Natural killer cell (primary cell): ENCODE measurements at places on chromosomes 2 and 18. TPM values are rescaled to one million over a fixed set of nuclear protein-coding genes. Genes with fewer than 3 reads are reported as not detected.
A peak's percentile ranks its signal among the peaks of the same experiment; 100 is the strongest.

- DNase-seq: no peak
Observed at GRCh38 chr2:228466851-228467250, 285.4 kb upstream of the SPHKAP start.

DNA sequence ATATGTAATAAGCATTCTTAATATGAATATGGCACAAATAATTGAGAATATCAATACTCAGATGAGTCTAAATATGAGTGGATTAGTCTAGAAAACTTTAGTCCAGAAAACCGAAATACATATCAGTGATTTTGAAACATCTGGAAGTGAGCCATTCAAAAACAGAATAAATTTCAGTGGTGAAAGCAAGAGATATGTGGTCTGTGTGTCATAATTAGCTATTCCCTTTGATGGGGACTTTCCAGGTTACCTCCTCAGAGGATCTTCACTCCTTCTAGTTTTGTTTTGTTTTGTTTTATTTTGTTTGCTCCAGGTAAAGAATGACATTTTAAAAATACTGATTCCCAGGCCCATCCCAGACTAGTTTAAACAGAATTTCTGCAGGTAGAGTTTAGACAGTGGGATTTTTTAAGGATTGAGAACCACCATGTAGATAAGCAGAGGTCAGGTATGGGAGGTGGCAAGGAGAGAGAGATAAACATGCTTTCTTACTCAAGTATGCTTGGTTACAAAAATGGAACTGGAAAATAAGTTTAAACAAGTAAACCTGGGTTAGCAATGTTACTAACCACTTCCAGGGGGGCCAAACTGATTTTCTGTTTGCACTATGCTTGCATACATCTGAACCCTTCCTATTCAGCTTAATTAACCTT lies 70.7 kb downstream of the NABP1 start:
- no peak for DNase-seq

The AKAIN1 gene
- total RNA-seq: not detected

The NT5DC4 gene
- 0.45 TPM for total RNA-seq

The SIX2 gene
- total RNA-seq: not detected

GRCh38 chr18:76981396-76981968 lies 151.1 kb downstream of the MBP start:
- DNase-seq: no peak

DNA sequence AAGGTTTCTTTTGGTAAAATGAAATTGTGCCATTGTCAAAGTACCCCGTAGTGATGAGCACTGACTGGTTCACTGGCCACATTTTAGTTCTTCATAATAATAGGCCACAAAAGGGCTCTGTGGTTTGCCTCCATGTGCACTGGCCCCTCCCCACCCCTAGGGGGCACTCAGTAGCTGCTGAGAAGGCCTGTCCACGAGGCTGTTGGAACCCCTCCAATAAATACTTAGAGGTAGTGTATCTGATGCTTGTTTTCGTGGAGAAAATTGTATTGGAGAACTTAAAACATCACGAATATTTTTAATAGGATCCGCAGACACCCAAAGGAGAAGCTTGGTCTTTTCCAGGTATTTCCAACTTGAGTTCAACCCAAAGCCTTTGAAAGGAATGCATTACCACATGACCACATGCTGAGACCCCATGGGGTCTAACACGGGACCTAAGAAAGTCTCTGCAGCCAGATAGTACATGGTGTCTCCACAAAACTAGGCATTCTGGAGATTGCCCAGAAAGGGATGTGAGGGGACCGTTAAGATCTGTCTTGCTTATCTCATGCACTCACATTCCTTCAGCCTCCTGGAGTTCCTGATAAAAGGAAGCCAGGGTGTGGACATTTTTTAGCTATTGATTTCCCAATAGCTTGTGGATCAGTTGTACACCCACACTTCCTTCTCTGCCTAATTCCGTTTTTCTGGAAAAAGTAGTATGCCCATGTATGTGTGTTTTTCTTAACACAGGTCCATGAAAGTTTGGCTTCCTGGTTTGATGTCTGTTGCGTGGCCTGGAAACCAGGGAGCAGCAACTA lies 28.5 kb upstream of the NOSTRIN start:
- peak; percentile 34 for DNase-seq

GRCh38 chr2:100707016-100707947 lies 112.7 kb upstream of the NPAS2 start:
- no peak for DNase-seq

The WDR75 gene
- total RNA-seq: 38.5 TPM

DNA sequence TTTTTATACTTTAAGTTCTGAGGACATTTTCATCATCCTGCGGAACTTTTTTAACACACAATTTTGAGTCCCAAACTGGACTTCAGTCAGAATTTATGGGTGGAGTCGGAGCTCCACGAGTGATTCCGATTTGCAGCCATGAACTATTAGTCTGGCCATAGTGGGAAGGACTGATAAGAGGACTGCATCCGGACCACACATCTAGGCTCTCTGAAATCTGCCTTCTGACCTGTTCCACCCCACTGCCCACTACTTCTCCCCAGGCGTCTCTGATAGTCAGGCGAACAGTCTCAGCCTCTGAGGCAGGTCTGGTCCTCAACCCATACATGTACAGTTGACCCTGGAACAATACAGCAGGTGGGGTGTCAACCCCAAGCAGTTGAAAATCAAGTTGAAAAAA lies 5.2 kb downstream of the MRPL35 start:
- DNase-seq: no peak

- DNase-seq: no peak
Observed at GRCh38 chr2:97707362-97708047, 5.9 kb upstream of the ZAP70 start.

- peak; percentile 33 for DNase-seq
Observed at GRCh38 chr2:134228493-134228903, 25.4 kb upstream of the MGAT5 start.

The AP1S3 gene
- 5.0 TPM for total RNA-seq

- DNase-seq: no peak
Observed at GRCh38 chr2:158984604-158985135, 16.2 kb downstream of the TANC1 start.

The TP53I3 gene
- total RNA-seq: 1.6 TPM

The IL36B gene
- total RNA-seq: not detected

GRCh38 chr2:164084066-164084465 lies 348.3 kb upstream of the FIGN start:
- DNase-seq: no peak

DNA sequence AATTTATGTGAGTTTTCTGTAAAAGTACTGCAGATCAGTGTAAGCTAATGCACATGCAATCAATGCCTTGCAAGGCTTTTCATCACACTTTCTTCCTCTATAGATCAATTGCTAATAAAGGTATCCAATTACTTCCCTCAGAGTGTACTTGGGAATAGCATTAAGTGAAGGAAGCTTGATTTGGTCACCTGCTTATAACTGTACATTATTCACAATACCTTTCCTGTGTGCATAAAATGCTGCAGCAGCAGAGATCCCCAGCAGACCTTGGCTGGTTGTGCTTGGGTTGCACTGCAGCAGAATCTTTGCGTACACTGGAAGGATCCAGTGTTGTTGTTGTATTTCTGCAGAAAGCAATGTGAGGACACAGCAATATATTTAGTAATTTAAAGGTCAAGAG lies 18.5 kb upstream of the SCN9A start:
- DNase-seq: no peak

The RAPGEF4 gene
- not detected for total RNA-seq

- no peak for DNase-seq
Observed at GRCh38 chr18:40821596-40822243, 1133.3 kb upstream of the PIK3C3 start.

- DNase-seq: no peak
Observed at GRCh38 chr2:5690718-5691220, 1.4 kb upstream of the SOX11 start.

DNA sequence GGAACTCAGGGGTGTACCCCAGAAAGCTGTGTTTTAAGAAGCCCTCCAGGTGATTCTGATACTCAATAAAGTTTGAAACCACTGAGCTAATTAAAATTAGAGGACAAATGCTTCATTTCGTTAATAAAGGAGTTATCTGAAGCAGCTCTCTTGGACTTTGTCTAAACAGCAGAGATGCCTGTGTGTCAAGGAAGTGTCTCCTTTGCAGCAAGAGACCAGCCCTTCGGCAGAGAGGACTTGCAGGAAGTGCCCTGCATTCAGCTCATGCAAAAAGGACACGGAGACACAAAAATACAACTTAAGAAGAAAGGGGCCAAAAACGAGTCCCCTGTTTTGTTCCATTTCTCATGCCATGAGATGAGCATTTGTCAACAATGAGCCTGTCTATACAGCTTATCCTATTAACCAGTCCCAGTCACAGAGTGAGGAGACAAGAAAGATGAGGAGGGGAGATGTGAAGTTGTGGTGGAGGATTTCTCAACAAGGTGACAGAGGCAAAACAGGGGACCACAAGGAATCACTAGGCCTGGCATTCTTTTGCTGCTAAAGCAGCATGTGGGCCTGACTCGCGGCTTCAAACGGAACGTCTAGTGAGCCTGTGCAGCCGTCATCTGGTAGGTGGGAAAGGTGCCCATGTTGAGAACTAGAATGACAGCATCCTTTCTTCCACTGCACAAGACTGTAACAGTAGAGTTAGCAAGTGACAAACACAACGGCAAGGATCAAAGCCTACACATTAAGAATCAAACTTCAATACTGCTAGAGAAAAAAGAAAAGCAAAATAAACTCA lies 152.3 kb downstream of the ANTXR1 start:
- DNase-seq: no peak

DNA sequence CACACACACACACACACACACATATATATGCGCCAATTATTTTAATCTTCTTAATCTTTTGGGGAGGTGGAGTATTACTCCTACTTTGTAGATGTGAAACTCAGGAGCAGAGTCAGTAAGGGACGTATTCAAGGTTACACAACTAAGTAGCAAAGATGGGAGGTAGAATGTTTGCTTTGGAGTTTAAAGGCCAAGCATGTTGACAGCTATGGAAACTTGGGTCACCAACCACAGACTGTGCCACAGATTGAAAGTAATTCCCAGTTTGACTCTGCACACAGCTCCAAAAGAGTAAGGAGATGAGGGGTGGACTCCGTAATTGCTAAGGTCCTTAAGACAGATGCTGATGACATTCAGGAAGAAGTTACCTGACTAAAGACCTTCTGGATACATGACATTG lies 124.8 kb upstream of the ITGB6 start:
- no peak for DNase-seq

DNA sequence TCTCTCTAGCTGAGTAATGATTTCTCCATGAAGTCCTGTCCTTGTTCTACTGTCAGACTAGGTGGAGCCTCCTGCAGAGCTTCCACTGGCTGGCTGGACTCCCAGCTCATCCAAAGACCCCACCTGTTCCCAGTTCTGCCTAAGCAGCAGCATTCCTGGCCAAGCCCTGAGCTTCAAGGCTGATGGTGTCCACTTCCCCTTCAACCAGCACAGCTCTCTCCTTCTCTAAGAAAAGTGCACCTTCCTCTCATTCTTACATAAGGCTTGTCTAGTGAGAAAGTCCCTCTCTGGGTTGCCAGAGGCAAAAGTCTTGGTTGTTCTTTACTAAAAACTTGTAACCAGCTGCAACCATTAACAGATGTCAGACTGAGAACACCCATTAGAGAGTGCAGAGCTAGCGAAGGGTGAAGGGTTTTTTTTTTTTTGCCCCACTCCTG lies 58.9 kb downstream of the CXCR4 start:
- no peak for DNase-seq

The GATA6 gene
- 1.0 TPM for total RNA-seq

GRCh38 chr2:18630101-18630500 lies 40.7 kb upstream of the NT5C1B start:
- DNase-seq: no peak

DNA sequence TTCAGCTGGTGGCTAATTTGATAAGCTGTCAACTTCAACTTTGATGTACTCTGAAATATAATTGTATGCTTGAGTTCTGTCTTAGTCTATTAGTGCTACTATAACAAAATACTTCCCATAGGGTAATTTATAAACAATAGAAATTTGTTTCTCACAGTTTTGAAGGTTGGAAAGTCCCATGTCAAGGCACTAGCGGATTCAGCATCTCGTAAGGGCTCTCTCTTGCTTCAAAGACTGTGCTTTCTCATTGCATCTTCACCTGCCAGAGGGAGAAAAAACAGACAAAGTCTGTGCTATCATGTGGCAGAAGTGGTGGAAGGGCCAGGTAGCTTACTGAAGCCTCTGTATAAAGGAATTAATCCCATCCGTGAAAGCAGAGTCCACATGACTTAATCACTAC lies 409.2 kb downstream of the CDH7 start:
- DNase-seq: no peak

DNA sequence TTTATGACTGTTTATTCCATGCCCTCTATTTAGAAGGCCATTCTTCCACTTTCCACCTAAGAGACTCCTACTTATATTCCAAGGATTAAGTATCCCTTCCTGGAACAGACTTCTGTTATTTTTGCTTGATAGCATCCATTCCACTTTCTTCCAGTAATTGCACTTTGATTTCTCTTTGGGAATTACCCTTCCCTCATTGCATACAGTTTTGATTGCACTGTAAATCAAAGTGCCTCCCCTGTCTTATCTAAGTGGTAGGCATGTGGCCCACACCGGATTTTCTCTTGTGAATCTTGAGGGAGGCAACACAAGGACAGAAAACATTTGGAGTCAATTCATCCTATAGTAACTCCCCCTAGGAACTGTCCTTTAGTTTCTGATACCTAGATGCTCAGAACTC lies 120.4 kb downstream of the PDE11A start:
- no peak for DNase-seq

The PTH2R gene
- total RNA-seq: 0.65 TPM

GRCh38 chr2:180828756-180829155 lies 151.6 kb upstream of the UBE2E3 start:
- no peak for DNase-seq

DNA sequence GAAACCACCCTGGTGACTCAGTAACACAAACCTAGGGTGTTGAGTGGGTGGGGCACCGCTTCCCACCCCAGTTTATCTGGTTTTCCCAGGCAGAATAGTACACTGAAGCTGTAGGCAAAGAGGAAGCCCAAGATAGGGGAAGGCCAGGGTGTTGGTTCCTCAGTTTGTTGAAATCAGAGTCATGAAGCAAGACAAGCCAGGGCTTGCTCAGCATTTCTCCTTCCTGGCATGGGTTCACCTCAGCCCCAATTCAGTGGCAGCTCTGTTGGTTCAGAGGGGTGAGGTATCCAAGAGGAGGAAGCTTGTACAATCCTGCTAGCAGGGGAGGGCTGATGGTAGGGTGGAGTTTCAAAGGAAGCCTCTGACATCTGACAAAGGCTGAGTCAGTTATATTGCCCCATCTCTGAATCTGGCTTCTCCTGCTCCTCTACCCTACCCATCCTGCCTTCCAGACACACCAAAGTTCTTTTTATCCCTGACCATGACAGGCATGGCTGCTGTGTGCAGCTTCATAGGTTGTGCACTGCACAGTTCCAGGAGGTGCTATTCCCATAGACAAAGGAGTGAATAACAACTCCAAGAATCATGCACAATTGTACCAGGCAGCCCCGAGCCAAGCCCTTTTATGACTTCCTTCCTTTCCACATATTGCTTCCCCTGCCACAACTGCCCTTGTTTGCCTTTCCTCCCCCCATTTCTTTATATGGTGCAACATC lies 24.9 kb upstream of the RAB10 start:
- DNase-seq: no peak

The DOK1 gene
- 23.9 TPM for total RNA-seq

GRCh38 chr18:6001867-6002266 lies 106.5 kb upstream of the TMEM200C start:
- no peak for DNase-seq

The WDR12 gene
- total RNA-seq: 12.9 TPM

The MAP3K19 gene
- total RNA-seq: not detected

The ALPG gene
- total RNA-seq: not detected

The CD8B gene
- total RNA-seq: 22.7 TPM

The KIF1A gene
- total RNA-seq: not detected
